ENCODE measurements at places on chromosomes 7 and 10.

DNA sequence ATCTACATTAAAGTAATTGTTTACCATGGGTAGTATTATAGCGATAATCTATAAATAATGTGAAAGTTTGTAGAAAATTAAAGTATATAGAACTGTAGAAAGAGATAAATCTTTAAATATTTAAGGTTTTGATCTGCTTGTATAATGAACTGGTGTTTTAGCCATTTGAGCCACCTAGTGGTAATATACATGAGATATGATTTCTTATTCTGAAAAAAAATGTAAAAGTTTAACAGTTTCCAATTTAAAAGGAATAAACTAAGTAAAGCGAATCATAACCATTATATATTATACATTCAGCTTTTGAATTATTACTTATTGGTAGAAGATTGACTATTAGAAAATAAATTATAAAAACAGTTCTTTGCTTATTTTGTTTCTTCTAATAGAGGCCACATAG is 91.2 kb downstream of the OTUD1 start:
- DNase-seq: no peak

DNA sequence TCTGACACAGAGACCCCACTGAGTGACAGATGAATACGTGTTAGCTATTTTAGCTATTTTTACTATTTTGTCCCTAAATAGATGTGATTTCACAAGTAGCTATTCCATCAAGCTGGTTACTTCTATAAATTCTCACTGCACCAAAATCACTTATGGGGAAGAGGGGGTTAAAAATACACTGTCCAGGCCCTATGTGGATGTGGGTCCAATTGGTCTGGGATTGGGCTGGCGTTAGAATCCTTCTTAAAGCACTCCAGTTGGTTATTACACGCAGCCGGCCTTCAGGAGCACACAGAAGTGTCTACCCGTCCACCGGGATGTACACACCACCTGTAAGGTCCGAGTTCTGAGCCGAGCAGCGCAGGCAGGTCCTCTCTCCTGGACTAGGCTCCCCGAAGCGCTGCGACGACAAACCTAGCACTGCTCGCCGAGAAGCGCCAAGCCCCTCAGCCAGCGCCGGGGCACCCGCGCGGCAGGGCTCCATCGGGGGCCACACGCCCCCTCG is 222.3 kb upstream of the MKLN1 start:
- no peak for DNase-seq

- DNase-seq: no peak
Measured at GRCh38 chr10:99234791-99235657, 628 bp downstream of the HPSE2 start.

GRCh38 chr10:61987951-61988379 is 86.5 kb downstream of the ARID5B start:
- DNase-seq: no peak

GRCh38 chr10:7417103-7417623 is 6.3 kb upstream of the SFMBT2 start:
- DNase-seq: no peak

DNA sequence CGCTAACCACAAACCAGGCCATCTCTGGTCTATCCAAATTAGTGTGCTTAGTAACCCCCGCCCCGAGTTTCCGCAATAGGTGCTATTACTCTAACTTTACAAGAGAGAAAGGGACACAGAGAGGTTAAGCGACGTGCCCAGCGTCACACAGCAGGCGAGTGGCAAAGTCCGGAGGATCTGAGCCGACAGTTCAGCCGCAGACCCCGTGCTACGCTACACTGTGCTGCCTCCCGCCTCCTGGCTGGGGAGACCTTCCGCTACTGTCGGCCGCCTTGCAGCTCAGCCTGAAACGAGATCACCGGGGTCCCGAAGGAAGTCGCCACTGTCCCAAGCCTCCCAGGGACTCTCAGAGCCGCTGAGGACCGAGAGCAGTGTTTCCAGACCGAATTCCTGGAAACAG is 799 bp downstream of the INTS1 start:
- no peak for DNase-seq

- peak; percentile 39 for DNase-seq
Measured at GRCh38 chr7:102286237-102287110, at the start of gene SH2B2. TSS of gene SH2B2 (plus strand) at chr7:102286868. CDS start at chr7:102300551, 13,683 bp downstream.

- DNase-seq: no peak
Measured at GRCh38 chr10:79234391-79235315, 112.6 kb upstream of the PPIF start.

- no peak for DNase-seq
Measured at GRCh38 chr10:131089150-131089549, 222.4 kb downstream of the TCERG1L start.

- DNase-seq: no peak
Measured at GRCh38 chr10:53808677-53809372, 992.2 kb downstream of the PCDH15 start.

DNA sequence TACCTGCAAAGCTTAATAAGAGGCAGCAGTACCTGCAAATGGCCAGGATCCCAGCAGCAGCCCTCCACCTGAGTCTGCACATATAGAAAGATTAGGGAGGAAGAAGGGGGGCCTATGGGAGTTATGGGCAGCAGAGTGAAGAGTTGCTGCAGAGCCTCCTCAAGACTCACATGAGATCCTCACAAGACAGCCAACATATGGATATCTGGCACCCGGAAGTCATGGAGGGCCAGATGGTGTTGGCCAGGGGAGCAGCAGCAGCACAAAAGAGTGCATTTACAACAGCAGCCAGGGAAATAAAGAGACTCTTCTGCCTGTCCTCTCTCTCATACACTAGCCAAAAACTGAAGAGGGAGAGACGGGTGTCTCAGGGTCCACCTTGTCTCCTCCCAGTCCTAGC is 4.0 kb upstream of the TAS2R40 start:
- no peak for DNase-seq

GRCh38 chr7:122199171-122199570 is 55.1 kb upstream of the AASS start:
- DNase-seq: no peak

- DNase-seq: no peak
Measured at GRCh38 chr7:44325811-44326241, 432 bp upstream of the CAMK2B start.

- DNase-seq: no peak
Measured at GRCh38 chr7:55148571-55148970, 129.8 kb downstream of the EGFR start.

DNA sequence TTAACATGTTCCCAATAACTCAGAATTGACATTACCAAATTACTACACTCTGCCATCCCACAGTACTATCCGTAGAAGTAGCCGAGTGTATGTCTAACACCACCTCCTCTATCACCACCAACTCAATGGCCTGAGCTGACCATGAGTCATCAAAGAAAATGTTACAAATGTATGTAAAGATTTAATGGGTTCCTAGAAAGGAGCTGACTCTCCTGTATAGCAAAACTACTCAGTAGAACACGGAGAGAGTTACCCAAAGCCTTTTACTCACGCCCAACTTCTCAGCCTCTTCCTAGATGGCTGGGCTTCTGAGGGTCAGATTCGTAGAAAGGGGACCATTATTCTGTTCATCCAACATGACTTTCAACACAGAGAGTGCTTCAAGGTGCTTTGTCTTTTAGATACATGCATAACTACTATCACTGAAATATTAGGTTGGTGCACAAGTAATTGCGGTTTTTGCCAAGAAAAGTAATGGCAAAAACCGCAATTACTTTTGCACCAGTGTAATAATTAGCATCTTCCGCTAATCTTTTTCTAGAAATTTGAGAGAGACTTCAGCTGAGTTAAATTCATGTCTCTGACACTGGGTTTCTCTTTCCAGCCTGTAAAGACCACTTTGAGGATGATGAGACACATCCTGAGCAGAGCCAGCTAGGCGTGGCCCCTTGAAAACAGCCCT is 24.0 kb upstream of the NANOS1 start:
- DNase-seq: no peak

GRCh38 chr10:61757525-61758397 is 95.0 kb downstream of the CABCOCO1 start:
- DNase-seq: no peak

DNA sequence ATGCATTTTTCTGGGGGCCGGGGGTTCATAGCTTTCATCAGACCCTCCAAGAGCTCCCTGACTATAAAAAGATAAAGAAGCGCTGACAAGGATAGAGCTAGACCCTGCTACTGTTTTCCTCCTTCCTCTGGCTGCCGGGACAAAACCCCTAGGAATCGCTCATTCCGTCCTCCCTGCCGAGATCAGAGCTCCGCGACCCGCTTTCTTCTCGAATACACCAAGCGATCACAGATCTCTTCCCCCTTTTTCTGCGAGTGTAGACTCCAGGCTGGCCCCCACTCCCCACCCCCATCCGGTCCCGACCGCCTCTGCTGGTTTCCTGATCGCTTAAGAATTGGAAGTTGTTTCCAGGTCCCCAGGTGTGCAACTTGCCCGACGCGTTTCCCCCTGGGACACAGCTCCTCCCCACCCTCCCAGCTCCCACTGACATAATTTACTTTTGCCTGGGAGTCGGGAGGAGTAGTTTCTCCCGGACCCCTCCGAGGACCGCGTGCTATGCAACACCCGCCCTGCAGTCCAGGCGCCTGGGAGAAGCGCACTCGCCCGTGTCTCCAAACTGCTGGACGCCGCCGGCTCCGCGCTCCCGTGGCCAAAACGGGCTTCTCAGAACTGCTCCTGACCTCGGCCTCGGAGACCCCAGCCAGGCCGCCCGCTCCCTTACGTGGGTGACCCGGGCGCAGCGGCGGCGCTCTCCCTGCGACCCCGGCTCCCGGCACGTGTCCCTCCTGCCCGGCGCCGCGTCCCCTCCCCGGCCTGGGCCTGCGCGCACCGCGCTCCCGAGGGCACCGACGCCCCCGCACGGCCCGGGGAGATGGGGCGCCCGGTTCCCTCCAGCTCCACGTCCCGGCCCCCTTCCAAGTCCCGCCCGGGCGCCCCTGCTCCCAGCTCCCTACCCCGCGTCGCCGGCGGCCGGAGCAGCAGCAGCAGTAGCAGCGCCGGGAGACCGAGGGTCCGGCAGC is 552 bp downstream of the IL15RA start:
- peak; percentile 45 for DNase-seq

- DNase-seq: no peak
Measured at GRCh38 chr10:68471063-68471585, 649 bp downstream of the DNA2 start.

GRCh38 chr10:132836248-132836831 is 50.4 kb upstream of the NKX6-2 start:
- DNase-seq: no peak

DNA sequence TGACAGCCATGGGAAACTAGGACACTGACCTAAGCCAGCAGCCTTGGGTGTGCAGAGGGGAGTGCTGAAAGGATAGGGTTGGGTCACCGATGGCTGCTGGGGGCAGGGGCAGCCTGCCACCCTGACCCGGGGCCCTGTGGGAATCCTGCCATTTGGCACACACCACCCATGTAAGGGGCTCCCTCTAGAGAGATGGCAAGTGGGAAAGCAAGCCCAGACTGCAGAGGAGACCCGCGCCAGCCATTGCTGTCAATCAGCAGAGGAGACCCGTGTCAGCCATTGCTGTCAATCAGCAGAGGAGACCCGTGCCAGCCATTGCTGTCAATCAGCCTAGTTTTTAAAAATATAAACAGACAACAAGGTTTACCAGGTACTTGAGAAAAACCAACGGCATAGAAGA is 27.4 kb upstream of the PRKAG2 start:
- DNase-seq: no peak

GRCh38 chr7:140542228-140542603 is 62.9 kb upstream of the MKRN1 start:
- no peak for DNase-seq

- DNase-seq: no peak
Measured at GRCh38 chr10:93678805-93679587, 23.4 kb downstream of the FRA10AC1 start.

GRCh38 chr7:2873686-2874551 is 29.8 kb upstream of the GNA12 start:
- no peak for DNase-seq

GRCh38 chr10:50610368-50610767 is 13.4 kb downstream of the SGMS1 start:
- no peak for DNase-seq

- DNase-seq: no peak
Measured at GRCh38 chr10:89888321-89889070, 187.1 kb downstream of the KIF20B start.

GRCh38 chr7:40802497-40802896 is 667.7 kb downstream of the SUGCT start:
- no peak for DNase-seq

DNA sequence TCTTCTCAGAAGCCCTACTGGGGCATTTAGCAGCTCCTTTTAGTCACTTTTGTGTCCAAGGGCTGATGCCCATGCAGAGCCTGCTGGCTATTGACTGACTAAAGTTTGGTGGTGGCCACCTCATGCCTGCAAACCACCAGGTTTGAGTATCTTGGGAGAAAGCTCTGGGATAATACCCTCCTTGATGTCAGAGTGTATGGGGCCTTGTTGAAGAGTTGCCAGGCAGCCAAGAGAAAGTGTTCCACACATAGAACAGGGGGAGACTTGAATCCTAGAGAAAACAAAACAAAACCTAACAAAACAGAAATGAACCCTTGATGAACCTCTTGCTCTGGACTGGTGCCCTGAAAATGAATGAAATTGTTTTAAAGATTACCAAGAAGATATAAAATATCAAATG is 1024.6 kb downstream of the SORCS1 start:
- no peak for DNase-seq

- no peak for DNase-seq
Measured at GRCh38 chr7:21869785-21870402, 75.8 kb downstream of the CDCA7L start.

- DNase-seq: peak; percentile 9
Measured at GRCh38 chr10:9229702-9230244, 1175.3 kb downstream of the GATA3 start.

DNA sequence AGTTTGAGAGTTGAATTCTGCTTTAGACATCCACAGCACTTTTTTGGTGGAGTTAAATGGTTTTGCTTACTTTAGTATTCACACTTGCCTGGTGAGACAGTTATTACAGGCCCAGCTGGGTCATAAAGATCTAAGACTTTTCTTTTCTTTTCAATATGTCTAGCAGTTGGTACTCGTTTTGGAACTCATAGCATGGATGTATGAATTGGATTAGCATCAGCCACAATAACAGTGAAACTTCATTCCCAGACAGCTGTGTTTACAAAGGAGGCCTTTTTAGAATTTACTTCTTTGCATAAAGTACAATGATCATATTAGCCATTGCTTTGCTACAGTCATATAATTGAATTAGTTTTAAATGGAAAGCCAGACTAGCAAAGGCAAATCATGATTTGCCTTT is 168.4 kb upstream of the DKK1 start:
- DNase-seq: no peak

GRCh38 chr7:149016876-149017275 is 11.4 kb downstream of the PDIA4 start:
- no peak for DNase-seq

DNA sequence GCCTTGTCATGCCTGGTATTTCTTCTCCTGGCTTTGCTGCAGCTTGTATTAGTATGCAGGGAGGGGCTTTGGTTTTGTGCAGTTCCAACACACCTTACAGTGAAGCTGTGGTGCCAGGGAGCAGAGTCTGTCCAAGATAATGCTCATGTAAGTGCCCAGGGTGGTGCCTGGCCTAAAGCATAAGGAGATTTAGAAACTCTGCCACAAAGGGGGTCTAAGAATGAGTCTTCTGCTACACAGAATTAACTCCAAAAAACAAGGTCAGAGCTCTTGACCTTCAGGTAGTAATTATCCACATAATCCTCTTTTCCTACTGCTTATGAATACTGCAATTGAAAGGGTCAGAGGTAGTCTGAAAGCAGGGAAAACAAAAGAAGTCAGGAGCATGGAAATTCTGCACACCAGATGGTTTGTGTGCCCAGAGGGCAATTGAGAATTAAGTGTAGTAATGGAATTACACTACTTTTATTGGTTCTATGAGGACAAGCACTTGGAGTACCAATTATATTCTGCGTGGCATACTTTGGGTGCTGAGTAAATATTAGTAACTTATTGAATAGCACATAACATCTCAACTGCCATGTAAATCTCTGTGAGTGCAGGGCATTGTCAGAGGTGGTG is 121.5 kb downstream of the KAT6B start:
- DNase-seq: no peak

- DNase-seq: no peak
Measured at GRCh38 chr7:99748846-99749579, 14.0 kb upstream of the CYP3A7 start.

Data from activated T-cell treated with anti-CD3 and anti-CD28 coated beads for 48 hours (primary cell).